ENCODE measurements at places on chromosomes 3 and 15.

- no peak for DNase-seq
Observed at GRCh38 chr3:38687321-38687720, 37.8 kb upstream of the SCN5A start.

DNA sequence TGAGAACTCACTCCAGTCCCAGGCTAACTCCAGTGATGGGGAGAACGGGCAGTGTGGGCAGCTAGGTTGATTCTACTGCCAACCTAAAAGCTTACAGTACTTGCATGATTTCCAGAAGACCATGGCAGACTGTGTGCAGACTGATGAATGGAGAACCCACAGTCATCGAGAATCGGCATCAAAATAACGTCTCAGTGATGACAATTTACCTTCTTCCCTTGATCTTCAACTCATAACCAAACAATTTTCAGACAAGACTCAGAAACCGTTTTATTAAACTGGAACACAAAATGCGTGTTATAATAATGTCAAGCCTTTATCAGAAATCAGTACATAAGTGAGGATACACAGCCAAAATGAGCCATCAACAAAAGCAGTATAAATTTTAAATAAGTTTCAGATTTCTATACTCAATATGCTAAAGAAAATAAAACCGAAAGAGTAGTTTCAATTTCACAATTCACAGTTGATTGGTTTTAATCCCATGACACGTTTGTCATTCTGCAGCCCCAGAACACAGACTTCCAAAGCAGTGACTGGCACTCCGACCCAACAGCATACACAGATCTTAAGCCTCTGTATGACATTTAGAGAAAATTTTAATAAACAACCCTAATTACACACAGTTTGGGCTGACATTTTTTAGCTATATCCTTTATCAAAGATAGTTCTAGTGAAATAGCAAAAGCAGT is 54.5 kb downstream of the ZMAT3 start:
- no peak for DNase-seq

GRCh38 chr3:170907637-170908234 is 701 bp downstream of the EIF5A2 start:
- DNase-seq, result peak; percentile 10

DNA sequence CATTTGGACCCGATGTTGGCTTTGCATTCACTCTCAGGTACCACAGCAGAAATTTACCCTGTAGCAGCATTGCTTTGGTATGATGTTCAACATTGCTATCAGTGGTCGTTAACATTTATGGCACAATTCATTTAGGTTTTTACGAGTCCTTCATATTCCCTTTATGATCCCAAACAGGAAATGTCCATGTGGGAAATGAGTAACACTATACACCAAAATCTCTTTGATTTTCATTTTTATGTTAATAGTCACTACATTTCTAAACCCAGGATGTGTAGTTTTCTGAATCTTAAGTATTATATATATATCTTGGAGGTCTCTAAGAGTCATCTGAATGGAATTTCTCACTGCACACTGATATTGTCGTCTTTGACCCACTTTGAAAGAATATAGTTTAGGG is 78.5 kb upstream of the RBMS3 start:
- DNase-seq, result no peak

DNA sequence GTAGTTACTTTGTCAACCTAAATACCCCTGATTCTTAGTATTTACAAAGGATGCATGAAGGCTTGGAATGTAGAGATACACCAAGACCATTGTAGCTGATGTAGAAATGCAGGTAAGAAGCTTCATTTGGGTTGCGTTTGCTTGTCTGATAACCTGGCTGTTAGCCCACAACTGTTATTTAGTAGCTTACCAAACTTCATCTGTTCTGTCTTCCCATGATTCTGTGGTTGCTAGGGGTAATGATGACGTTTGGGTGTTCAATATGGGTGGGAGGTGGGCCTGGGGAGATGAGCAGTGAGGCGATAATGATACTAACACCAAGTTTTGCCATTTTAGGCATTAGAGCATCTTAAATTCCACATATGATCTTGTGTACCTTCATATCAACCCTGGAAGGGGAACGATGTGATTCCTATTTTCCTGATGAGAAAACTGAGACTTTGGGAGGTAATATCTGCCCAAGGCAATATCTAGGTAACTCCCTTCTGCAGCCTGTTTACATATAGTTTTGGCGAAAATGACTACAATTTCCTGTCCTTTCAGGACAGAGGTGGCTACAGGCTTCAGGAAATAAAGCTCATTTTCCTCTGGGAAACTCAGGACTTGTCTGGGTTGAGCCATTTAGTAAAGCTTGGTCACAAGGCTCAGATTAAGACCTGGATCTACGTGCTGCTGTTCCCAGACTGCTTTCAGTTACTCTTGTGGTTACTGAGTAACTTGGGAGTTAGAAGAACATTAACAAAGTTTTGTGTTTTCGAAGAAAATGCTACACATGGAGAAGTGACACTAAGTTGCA is 26.8 kb downstream of the FNDC3B start:
- DNase-seq, result no peak

- no peak for DNase-seq
Observed at GRCh38 chr3:110293660-110294059, 778.0 kb upstream of the NECTIN3 start.

DNA sequence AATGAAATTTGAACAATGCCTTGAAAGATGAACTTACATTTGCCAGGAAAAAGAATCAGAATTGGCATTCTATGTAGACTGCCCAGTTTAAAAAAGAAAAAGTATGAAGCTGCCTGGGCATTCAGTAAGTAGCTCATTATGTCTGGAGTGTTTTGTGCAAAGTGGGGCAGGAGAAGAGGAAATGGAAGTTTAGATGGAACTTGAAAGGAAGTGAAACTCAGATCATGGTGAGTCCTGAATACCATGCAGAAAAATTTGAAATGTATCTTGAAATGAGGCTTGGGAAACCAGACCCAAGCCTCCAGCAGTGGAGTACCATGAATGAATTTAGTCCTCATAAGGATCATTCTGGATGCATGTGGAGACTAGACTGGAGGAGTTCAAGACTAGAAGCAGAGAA is 4.8 kb upstream of the MORC1 start:
- no peak for DNase-seq

GRCh38 chr3:169764312-169764881 is 463 bp downstream of the TERC start:
- DNase-seq, result peak; percentile 55

- DNase-seq, result no peak
Observed at GRCh38 chr3:136142592-136142991, 53.5 kb downstream of the MSL2 start.

DNA sequence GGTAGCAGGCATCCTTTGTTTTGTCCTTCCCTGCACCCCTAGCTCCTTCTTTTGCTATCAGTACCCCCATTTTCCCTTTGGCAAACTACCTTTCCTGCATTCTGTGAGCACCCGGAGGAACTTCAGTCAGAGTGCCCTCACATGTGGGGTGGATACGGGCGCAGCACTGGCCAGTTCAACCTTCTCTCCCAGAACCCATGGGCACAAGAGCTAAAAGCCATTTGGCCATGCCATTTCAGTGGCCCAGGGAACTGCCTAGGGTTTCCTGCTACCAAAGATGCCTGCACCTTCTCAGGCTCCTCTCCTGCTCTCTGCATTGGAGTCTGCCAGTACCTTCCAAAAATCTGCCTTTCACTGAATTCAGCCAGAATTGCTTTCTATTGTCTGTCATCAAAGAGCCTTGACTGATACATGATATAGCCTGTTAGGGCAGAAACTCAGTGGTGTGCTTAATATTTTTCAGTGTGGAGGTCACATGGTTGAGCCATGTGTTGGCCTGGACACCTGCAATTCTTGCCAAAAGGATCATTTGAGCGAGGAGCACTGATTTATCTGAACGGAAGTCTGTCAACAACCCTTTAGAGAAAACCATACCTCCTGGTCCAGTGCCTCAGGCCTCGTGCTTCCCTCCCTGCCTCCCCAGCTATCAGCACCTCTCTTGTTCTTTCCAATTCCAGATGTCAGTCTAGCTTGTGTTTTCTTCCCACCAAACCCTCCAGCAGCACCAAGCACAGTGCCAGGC is 27.0 kb upstream of the HHATL start:
- no peak for DNase-seq

DNA sequence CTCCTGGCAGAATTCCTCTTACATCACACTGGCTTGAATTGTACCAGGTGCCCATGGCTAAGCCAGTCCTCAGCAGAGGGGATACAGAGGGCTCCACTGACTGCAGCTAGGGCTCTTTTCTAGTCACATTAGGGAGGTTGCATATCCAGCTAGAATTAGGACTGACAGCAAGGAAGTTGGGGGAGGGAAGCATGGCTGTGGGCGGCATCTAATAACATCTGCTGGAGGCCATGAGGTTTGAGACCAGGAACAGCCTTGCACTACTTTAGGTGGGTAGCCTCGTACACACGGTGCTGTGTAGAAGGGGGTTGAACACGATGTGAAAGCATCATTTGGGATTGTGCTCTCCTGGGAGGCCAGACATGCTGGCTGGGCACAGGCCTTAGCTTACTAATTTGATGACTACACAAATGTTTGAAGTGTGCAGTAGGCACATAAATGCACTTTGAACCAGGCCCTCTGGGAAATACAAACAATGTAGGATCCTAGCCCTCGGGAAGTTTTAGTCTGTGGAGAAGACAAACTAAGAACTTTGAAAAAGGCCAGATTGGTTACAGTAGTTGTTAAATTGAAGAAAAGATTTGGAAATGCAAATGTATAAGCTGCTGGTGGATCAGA is 30.2 kb downstream of the CHCHD6 start:
- no peak for DNase-seq

DNA sequence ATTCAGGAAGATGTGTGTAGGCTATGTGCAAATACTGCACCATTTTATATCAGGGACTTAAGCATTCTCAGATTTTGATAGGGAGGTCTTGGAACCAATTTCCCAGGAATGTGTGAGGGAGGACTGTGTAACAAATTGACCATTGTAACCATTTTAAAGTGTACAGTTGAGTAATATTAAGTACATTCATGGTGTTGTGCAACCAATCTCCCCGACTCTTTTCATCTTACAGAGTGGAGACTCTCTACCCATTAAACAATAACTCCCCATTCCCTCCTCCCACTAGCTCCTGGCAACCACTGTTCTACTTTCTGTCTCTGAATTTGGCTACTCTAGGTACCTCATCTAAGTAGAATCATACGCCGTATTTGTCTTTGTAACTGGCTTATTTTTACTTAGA is 5.1 kb downstream of the RCN2 start:
- no peak for DNase-seq

- DNase-seq, result no peak
Observed at GRCh38 chr3:13839726-13840340, 40.0 kb downstream of the WNT7A start.
